Tibial nerve (tissue), 4 donors: ENCODE measurements at places on chromosomes 12 and 14. TPM values are rescaled to one million over a fixed set of nuclear protein-coding genes. Genes with fewer than 3 reads are reported as not detected.

DNA sequence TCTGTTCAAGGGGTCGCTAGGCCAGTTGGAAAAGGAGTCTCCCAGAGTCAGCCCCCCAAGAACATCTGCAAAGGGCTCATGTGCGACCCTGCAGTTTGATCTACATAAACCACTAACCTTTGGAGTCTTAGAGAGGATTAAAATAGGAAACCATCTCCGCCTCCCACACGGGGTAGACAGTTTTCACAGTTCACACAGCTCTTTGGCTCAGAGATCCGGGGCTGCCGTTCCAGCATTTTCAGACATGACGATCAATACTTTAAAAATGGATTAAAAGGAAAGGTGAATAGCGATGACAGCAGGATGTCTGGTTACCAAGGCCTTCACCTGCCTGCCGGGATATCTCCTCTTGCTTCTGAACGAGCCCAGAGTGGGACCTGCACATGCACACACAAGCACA is 59.8 kb upstream of the BCL11B start:
- no peak for DNase-seq

DNA sequence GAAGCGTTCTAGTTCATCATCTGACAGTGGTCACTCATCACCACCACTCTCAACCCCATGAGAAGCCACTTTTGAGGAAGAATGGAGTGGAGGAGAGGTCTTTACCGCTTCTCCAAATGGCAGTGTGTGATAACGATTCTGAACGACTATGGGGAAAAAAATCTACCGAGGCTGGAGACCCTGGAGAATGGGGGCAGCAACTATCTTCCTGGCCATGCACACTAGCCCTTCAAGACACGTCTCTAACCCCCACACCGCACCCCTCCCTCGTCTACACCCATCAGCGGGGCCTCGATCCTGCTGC is 365 bp downstream of the ING4 start:
- DNase-seq = no peak

DNA sequence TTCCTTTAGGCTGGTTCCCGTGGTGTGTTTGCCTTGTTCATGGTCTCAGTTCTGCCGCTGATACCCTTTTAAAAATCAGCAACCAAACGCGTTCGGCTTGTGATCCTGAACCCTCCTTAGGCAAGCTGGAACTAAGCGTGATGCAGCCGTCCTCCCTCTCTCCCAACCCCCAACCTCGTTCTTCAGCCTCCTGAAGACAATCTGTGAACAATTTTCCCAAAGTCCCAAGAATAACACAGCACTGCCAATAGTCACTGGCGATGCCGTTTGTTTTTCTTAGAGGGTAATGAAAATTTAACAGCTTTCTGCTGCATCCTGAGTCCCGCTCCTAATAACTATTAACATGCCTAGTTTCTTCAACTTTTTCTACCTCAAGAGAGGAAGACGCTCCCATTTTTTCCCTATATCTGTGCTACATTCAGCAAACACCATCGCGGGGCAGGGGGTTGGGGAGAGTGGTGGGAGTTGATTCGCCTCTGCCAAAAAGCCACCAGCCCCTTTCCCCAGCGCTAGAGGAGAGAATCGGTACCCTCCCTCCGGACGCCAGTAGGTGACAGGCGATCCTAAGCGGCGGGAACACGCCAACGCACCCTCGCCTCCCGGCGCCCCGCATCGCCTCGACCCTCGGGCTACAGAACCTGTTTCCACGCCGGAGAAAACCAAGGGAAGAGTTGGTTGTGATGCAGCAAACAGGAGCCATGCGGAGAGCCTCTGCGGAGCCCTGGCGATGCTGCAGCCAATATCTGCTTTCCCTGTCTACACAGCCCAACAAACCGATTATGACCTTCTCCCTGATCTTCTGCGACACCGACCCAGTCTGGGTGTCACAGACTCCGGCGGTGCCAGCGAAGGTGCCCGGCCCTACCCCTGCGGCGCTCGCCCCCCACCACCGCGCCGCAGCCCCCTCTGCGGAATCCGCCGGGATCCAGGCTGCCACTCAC is 752 bp downstream of the PRICKLE1 start:
- peak; percentile 12 for DNase-seq

The TMEM63C gene
- not detected for total RNA-seq

The ANO4 gene
- 0.63 TPM for total RNA-seq

The KRT2 gene
- not detected for total RNA-seq

DNA sequence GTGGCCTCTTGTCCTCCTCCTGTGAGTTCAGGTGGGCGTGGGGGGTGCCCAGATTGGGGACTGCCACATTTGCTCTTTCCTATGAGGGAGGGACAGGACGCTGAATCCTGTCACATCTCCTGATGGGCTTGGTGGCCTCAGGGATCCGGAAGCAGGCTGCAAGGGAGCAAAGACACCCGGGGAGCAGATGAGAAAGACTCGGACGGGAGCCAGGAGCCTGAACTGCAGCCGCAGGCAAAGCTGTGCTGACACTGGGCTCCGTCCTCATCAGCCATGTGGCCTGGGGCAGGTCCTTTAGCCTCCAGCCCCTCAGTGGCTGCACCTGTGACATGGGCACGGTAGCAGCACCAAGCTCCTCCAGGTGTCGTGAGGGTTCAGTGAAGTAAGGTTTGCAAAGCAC is 40.8 kb upstream of the RFLNA start:
- no peak for DNase-seq

GRCh38 chr12:71475280-71475679 is 35.7 kb downstream of the LGR5 start:
- DNase-seq = no peak

DNA sequence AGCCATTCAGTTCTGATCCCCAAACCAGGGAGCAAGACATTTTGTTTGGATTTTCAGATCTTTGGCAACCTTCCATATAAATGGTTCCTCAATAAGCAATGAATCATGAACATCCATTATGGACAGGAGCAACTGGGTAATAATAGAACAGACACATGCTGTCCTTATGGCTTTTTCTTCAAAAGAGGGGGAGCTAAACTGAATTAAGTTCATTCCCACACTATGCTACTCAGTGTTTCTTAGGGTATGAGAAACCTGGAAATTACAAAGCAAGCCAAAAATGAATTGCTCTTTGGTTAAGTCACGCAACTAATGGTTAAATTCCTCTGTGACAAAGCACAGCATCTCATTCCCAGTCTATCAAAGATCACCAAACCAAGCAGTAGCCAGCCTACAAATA is 51.0 kb downstream of the PTGER2 start:
- DNase-seq = no peak
